ENCODE measurements at places on chromosomes 1 and 21. TPM values are rescaled to one million over a fixed set of nuclear protein-coding genes. Genes with fewer than 3 reads are reported as not detected.

BSND gene
- 0.04 TPM for polyA plus RNA-seq

VHLL gene
- not detected for polyA plus RNA-seq

ATPAF1 gene
- 49.3 TPM for polyA plus RNA-seq

CR1L gene
- 0.52 TPM for polyA plus RNA-seq

MAEL gene
- 0.34 TPM for polyA plus RNA-seq
